ENCODE measurements at places on chromosomes 2 and 18. TPM values are rescaled to one million over a fixed set of nuclear protein-coding genes. Genes with fewer than 3 reads are reported as not detected.

- no peak for DNase-seq
Observed at GRCh38 chr2:161166538-161167409, 6.5 kb downstream of the TANK start.

GRCh38 chr2:209495855-209496585 is 72.2 kb downstream of the MAP2 start:
- peak; percentile 55 for DNase-seq

DNA sequence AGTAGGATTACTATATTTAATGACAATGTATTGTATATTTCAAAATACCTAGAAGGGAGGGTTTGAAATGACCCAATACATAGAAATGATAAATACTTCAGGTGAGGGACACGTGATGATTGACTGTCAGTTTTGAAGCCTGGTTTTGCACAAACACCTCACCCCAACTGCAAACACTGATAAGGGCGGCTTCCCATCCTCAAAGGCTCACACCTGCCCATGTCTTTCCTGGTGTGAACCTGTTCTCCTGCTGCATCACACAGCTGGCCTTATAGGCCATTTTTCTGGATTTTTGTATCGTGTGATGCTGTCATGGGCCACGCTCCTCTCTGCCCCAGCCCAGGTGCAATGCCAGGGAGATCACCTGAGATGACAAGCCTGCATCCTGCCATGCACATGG is 166.5 kb upstream of the NCK2 start:
- DNase-seq, result no peak

GRCh38 chr2:95050385-95051300 is 25.1 kb downstream of the MAL start:
- DNase-seq, result peak; percentile 38

- no peak for DNase-seq
Observed at GRCh38 chr2:233446121-233446520, 91.8 kb downstream of the DGKD start.

DNA sequence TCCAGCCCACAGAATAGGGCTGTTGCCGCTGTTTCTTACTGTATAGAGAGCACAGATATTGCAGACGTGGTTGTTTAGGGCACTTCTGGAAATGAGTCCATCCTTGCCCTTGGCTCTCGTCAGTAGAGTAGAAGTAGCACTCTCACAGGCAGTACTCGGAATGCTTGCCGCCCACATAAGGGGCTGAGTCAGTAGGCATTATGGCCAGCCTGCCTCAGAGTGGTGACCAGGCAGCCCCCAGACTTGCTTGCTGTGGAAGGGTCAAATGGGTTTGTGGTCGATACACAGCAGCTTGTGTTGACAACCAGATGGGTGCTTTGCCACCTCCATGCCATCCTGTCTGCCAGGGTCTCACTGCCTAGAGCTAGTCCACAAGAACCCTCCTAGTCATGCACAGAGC is 38.7 kb downstream of the PLEKHB2 start:
- DNase-seq, result no peak

GRCh38 chr2:201059961-201060755 is 11.3 kb downstream of the HYCC2 start:
- DNase-seq, result no peak

GRCh38 chr2:223197046-223197445 is 145.1 kb downstream of the KCNE4 start:
- DNase-seq, result no peak

GRCh38 chr2:240293557-240294461 is 141.7 kb upstream of the GPC1 start:
- DNase-seq, result no peak

- DNase-seq, result no peak
Observed at GRCh38 chr2:47227532-47228279, 72.6 kb upstream of the STPG4 start.

DNA sequence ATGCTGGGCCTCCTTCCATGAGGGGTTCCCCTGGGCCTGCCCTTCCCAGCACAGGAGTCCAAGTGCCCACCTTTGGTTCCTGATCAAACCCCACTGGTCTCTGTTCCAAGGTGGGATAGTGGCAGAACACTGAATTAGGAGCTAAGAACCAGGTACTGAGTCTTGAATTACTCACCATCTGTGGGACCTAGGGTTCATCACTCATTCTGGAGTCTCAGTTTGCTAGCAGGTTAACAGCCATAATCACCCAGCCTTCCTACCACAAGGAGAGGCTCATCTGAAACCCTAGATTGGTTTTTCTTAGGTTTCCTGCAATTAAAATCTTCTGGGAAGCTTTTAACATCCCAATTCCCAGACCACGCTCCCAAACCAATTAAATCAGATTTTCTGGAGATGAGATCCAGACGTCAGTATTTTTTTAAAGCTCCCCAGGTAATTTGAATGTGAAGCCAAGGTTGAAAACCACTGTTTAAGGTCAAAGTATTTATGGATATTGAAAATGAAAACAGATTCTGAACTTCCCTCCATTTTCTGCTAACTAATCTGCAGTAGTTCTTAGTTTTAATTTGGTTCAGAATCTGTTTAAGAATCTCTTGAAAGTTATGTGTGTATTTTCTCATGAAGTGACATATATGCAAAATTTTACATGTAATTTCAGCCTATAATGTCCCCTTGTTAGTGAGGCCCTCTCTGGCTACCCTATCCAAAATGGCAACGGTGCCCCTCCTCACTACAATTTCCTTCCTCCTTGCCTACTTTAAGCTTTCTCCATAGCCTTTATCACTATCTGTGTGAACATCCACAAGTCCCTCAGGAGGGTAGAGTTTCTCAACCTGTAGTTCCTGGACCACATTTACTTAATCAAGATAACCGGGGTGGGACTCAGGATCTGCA is 166.5 kb upstream of the CXCR4 start:
- no peak for DNase-seq

DNA sequence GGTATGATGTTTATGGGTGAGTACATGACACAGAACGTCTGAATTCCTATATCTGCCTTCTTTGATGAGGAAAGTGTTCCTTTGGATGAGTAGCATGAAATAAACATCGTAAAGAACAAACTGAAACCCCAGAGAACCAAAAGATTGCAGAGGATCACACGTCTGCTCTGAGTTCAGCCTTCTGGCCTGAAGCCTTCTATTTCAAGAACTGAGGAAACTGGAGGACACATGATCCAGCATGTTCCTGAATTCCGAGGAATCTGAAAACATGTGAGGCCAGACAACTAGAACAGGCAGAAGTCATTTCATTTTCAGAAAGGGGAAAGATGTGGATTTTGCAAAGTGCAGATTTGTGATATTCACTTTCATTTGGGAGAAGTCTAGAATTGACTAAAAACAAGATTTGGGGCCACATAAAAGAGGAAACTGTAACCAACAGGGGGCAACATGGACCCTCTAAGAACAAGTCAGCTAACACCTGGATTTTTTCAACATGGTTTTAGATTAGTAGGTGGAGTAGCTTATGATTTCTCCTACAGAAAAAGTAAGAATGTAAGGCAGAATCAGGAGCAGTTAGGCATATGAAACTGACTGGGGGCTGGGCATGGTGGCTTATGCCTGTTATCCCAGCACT is 8.3 kb downstream of the SULT6B1 start:
- DNase-seq, result no peak

- DNase-seq, result no peak
Observed at GRCh38 chr2:152367547-152368390, 32.8 kb downstream of the FMNL2 start.

GRCh38 chr2:29014811-29015421 is 33.8 kb downstream of the TOGARAM2 start:
- DNase-seq, result no peak

GRCh38 chr2:43605079-43605655 is 9.3 kb upstream of the THADA start:
- DNase-seq, result peak; percentile 35

DNA sequence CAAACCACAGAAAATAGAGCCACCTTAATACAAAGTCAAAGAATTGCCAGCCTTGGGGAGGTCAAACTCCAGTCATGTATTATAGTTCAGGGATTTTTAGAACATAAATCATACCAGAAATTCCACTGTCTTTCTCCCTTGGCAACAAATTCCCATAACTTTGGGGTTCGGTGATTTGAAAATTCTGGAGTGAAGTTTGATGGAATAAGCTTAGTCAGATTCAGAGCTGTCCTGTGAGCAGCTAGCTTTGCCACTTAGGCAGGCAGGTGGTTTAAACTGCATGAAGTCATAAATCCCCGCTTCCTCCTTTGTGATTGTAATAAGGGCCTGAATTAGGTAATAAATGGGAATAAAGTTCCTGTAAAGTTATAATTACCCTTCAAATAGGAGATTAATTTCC is 457.0 kb upstream of the HNMT start:
- DNase-seq, result no peak

DNA sequence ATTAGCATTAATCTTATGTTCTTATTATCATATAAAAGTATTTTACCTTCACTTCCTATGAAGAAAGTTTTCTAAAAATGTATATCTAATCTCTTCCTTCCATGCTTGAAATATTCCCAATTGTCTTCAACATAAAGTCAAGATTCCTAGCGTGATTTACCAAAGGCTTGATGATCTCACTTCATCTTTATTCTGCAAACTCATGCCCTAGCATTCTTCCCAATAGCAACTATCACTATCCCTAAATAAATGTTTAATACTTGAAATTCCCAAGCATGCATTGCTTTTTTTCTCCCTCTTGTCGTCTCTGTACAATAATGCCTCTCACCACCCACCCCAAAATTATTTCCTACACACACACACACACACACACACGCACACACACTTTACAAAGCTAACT is 125.8 kb downstream of the VWC2L start:
- DNase-seq, result no peak

- DNase-seq, result no peak
Observed at GRCh38 chr18:72233106-72233505, 311.0 kb downstream of the CBLN2 start.

DNA sequence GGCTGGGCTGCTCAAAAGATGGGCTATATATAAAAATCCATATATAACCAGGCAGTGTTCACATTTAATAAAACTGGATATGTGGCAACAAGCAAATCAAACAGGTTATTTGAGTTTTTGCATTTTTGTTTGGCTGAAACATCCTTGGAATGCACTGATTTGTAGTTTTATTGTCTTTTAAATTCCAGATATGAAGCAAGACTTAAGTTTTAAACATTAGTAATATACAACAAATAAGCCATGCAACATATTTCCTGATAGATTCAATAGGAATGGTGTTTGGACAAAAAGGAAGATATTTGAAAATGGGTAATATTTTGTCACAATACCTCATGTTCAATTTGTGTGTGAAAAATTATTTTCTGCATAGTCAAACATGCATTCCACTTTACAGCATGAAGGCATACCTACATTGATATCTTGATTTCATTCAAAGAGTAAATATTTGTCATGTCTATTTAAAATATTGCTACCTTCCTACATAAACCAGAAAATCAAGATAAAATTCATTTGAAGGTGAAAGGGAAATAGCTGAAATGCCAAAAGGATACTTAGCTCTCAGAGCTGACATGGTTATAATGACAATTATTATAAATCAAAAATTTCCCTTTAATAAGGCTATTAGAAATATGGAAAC is 132.3 kb upstream of the NETO1 start:
- no peak for DNase-seq

DNA sequence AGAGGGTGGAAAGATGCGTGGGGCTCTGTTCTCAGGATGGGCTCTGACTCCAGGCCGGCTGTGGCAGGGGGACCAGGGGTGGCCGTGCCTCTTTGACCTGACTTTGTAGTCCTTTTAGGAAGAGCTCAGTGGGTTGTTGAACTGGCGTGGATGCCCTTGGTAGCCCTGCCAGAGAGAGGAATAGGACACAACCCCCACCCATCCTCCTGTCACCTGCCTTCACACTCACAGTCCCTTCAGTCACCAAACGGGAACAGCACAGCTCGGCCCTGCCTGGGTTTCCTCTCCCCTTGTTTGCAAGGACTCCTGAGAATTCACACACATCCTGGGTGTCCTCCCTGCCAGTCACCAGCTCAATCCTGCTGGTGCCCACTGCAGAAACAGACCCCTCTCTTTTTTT is 20.1 kb upstream of the MRPL33 start:
- no peak for DNase-seq

DNA sequence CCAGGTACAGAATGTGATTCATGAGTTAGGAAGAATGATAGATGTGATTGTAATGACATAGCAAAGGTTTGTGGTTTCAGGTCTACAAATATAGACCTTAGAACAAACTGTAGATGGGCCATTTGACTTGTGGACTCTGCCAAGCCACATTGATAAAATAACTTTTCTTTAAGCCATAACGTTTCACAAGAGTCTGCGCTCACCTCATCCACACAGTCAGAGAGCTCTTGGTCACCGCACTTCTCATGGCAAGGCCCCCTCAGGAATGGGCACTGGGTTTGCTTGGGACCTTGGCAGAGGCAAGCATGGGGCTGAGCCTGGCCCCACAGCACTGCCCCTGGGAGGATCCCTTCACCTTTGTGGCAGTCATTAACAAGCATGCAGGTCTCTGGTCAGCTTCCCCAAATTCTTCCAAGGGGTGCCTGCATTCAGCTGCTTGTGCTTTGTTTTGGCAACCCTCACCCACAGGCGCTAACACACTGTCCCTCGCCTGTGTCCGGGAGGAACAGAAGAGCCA is 14.0 kb downstream of the ARMC9 start:
- DNase-seq, result no peak

DNA sequence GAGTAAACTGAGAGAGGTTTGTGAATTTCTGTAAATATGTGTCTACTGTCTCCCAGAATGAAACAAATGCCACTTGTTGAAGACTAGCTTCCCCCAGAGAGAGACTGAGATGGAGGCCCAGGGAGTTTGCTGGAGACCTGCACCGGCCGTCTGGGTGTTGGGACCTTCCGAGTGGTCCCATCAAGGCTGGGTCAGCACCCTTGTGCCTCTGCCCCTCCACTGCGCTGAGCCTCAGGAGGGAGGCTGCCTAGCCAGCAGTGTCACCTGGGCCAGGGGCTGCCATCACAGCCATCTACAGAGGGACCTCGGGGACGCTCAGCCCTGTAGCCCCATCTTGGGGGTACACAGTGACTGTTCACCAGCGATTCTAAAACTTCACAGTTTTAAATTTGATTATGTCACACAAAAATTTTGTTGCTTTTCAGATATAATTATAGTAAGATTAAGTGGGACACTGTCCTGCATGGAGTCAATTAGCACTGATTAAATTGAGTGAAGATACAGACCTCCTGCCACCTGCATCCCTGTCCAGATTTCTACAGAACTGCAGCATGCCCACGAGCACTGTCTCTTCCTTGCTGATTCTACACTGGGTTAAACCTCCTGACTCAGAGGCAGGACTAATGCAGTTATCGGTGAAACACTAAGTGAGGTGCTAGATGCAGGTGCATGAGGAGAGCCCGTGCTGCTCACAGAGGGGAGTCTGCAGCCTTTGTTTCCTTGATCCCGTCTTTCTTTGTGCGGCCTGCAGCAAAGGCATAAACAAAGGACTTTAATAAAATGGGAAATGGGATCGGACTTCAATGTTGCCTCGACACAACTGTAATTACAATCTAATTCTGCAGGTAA is 50.5 kb downstream of the TMEM18 start:
- DNase-seq, result no peak

- no peak for DNase-seq
Observed at GRCh38 chr18:53799134-53799533, 425.3 kb downstream of the MBD2 start.

THUMPD2 gene
- total RNA-seq, result 7.9 TPM

LRPPRC gene
- total RNA-seq, result 133 TPM

REG3A gene
- not detected for total RNA-seq

ALLC gene
- not detected for total RNA-seq

ANTXR1 gene
- total RNA-seq, result 36.1 TPM

PRKAG3 gene
- not detected for total RNA-seq

GAREM1 gene
- total RNA-seq, result 10.2 TPM

CYP26B1 gene
- 0.55 TPM for total RNA-seq

FBXO15 gene
- 2.2 TPM for total RNA-seq

LRRC30 gene
- not detected for total RNA-seq

AOX1 gene
- total RNA-seq, result 5.1 TPM

TBR1 gene
- not detected for total RNA-seq

COL3A1 gene
- not detected for total RNA-seq

Data from PC-9 (cell line).